Aorta (tissue), 5 donors: ENCODE measurements at places on chromosomes 3 and 15. TPM values are rescaled to one million over a fixed set of nuclear protein-coding genes. Genes with fewer than 3 reads are reported as not detected.
A peak's percentile ranks its signal among the peaks of the same experiment; 100 is the strongest.

DNA sequence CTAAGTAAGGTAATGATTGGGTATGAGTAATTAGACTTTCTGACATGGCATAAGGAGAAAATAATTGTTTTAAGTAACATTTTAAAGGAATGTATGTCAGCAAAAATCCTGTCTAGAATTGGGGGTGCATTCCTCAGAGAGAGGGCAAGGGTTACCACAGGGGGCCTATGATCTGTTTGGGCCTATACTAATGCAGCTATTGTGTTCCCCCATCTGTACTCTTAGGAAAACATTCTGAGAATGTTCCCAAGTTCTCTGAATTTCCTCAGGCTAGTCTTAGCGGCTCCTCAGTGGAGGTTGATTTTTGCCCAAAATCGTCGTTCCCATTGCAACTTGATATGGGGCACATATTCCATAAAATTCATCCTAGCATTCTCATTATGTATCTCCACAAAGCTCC is 1216.4 kb upstream of the GBE1 start:
- no peak for DNase-seq

SEC61A1 gene
- total RNA-seq = 156 TPM

GRCh38 chr3:180929376-180929775 is 16.9 kb downstream of the FXR1 start:
- DNase-seq = no peak

ZIC4 gene
- total RNA-seq = 0.49 TPM

GRCh38 chr15:80028937-80029336 is 30.5 kb upstream of the ZFAND6 start:
- no peak for DNase-seq

- DNase-seq = no peak
These were observed 33.4 kb upstream of the CILP start for GRCh38 chr15:65244638-65245037.

DNA sequence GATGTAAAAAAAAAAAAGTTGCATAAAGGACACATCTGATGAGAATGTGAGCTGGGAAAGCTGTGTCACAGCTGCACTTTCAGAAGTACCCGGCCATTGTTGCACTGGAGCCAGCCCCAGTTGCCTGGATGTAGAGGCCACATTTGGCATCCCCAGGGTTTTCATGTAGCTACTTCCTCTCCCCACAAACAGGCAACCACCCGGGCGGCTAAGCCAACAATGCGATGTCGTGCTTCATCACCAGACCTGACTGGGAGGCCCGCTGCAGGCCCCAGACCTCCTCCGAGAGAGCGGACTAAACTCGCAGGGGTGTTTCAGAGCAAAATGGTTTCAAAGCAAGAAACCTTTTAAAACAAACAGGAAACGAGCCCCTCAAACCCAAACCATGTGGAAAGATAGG is 142.3 kb downstream of the TMCO5A start:
- peak; percentile 49 for DNase-seq

- no peak for DNase-seq
These were observed 56.1 kb downstream of the CALML4 start for GRCh38 chr15:68149059-68149458.

ADCY5 gene
- total RNA-seq = 65.5 TPM

DNA sequence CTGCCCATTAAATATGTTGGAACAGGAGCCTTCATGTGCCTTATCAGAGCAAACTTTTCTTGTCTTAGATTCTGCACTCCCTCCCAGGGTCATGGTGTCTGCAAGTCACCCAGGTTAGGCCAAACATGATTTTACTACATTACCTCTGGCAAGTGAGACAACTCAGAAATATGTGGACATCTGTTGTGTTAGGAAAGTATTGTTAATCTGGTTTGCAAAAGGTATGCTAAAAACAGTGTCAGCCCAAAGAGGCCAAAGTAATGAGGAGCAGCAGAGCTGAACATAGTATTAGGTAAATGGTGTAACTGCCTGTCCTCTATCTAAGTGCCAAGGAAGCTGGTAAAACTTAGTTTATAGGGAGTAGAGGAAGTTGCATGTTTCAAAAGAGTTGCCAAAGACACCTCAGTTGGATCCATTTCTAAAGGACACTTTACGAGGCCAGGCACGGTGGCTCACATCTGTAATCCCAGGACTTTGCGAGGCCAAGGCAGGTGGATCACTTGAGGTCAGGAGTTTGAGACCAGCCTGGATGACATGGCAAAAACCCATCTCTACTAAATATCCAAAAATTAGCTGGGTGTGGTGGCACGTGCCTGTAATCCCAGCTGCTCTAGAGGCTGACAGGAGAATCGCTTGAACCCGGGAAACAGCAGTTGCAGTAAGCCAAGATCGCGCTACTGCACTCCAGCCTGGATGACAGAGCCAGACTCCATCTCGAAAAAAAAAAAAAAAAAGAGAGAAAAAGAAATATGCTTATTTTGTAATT is 22.5 kb upstream of the PPIB start:
- no peak for DNase-seq

SLC28A2 gene
- total RNA-seq = not detected

FAM107A gene
- 23.6 TPM for total RNA-seq

- DNase-seq = no peak
These were observed 3.9 kb upstream of the DPP8 start for GRCh38 chr15:65521350-65521749.

DNA sequence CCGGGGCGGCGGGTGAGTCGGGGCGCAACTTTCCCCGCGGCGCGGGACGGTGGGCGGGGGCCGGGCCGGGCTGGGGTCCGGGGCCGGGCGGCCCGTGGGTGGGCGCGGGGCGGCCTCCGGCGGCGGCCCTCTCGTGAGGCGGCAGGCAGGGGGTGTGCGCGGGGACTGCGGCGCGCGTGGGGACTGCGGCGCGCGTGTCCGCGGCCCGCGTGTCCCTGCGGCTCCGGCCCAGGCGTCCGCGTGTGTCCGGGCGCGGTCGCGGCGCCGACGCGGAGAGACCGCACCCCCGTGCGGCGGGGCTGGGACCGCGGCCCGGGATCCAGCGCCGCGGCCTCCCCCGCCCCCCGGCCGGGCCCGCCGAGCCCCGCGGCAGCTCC is 349 bp downstream of the PLXNA1 start:
- no peak for DNase-seq

RPP14 gene
- 13.8 TPM for total RNA-seq

- DNase-seq = peak; percentile 36
These were observed 37.4 kb downstream of the ADCY5 start for GRCh38 chr3:123411340-123412040.

HOMER2 gene
- 2.3 TPM for total RNA-seq

GPR15 gene
- not detected for total RNA-seq

SPESP1 gene
- 1.5 TPM for total RNA-seq

- no peak for DNase-seq
These were observed 8.6 kb upstream of the BLM start for GRCh38 chr15:90708516-90708915.

DNA sequence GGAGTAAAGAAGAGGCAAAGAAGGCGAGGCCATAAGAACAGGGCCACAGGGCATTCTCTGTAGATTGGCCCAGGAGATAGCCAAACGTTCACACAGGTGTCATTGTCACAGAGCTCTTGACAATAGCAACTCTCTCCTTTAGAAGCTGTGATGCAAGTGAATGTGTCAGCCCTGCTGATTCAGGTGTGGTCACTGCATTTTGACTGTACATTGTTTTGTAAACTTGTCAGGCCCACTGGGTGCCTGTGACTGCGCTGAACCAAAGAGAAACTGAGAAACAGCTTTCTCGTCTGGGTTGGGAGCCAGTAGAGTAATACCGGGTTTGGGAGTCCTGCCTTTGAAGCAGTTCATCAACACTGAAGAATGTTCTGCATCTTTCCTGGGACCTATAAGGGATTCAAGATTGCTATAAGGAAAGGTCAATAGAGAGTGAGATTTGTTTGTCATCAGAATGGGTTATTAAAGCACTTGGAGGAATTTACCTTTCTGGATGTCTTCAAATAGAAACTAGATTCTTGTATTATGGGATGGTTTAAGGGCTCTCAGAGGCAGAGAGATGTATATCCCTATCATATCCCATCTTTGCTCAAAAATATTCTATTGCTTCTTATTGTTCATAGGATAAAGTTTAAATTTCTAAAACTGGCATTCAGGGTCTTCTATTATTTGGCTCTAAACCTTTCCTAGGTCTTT is 45.4 kb downstream of the TMEM45A start:
- DNase-seq = no peak

GRCh38 chr3:143363949-143364348 is 244.4 kb downstream of the CHST2 start:
- DNase-seq = no peak

- no peak for DNase-seq
These were observed 34.0 kb downstream of the PXK start for GRCh38 chr3:58366699-58367098.

GRCh38 chr15:94734460-94734859 is 503.1 kb downstream of the MCTP2 start:
- DNase-seq = no peak

GRCh38 chr3:122799322-122799721 is 4.5 kb downstream of the SLC49A4 start:
- no peak for DNase-seq

LSAMP gene
- 7.8 TPM for total RNA-seq

DNA sequence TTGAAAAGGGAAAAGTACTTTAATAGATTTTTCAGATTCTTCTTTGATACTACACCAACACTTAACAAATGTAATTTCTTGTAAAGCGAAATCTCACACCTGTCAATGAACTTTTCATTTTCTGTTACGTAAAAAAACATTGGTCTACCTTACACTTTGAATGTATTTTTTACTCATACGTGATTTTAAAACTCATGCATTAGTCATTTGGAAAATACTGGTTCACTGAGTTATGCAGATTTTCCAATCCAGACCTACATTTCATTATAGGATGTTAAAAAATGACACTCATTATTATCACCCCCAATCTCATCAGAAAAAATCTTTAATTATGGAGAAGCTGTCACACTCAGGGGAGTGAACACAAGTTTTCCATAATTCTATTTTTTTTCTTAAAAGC is 14.7 kb downstream of the VPS39 start:
- DNase-seq = no peak

- DNase-seq = peak; percentile 35
These were observed 38.1 kb upstream of the CHRNB4 start for GRCh38 chr15:78679089-78679511.

PARP15 gene
- 7.3 TPM for total RNA-seq

GRCh38 chr3:84680700-84681099 is 278.1 kb upstream of the CADM2 start:
- DNase-seq = no peak

COL6A6 gene
- 0.09 TPM for total RNA-seq

- DNase-seq = no peak
These were observed 65.6 kb downstream of the ZNF148 start for GRCh38 chr3:125309476-125309875.

DNA sequence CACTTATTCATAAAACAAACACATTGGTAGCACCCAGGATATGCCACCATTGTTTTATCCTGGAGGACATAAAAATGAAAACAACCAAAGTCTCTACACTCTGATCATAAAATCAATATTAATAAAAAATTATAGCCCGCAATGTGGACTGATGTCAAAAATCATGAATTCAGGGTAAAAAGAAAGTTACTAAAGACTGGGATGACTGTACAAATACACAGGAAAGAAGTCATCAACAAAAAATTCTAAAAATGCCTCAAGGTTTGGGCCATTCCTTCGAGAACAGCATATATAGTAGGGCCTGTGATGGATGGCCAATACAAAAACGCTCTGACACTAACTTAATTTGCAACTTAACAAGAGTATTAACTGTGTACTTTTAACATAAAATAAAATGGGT is 76.8 kb downstream of the THBS1 start:
- no peak for DNase-seq

GRCh38 chr3:180747805-180748361 is 68.6 kb upstream of the CCDC39 start:
- DNase-seq = no peak

GRCh38 chr15:74043425-74044266 is 38.7 kb downstream of the GOLGA6A start:
- DNase-seq = no peak

DNA sequence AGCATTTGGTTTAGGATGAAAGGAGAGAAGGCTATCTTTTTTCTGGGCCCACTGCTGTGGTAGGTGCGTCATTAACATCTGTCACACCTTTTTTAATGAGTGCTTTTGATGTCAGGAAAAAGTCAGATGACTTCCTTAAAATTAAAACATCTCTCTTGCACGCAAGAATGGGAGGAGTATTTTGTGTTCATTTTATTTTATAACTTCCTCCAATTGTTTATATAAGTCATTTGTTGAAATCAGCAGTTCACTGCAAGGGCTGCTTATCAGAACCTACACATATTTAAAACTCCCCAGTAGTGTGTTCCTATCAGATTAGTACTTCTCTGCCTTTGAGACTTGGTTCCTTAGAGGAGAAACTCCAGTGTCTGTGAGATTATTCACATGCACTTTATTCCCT is 143.8 kb downstream of the NEO1 start:
- DNase-seq = no peak

FRMD5 gene
- 0.39 TPM for total RNA-seq
